ENCODE measurements at places on chromosomes 13 and 19.

DNA sequence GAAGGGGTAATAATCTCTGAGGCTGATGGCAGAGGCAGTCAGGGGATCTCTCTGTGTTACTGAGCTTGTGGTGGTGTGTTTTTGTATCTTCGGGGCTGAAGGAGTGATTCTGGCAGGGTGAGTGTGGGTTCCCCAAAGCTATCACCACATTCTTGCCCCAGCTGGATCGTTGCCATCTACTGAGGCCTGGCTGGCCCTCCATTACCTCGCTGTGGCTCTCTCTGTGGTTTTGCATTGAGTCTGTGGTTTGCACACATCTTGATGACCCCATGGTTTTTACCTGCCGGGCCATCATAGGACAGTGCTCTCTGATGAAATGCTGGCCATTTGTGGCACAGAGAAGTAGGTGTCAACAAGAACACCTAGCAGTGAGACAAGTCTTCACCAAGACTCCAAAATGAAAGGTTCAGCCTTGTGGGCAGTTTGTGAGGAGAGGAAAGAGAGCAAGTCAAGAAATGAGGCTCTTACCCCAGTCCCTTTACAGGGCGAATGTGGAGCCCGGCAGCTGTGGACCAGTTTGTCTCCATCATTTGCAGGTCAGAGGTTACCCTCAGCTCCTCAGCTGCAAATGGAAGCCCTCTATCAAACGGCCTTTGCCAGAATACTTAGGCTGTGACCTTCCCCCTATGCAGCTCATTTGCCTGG lies 69.0 kb upstream of the NPAS1 start:
- no peak for DNase-seq

DNA sequence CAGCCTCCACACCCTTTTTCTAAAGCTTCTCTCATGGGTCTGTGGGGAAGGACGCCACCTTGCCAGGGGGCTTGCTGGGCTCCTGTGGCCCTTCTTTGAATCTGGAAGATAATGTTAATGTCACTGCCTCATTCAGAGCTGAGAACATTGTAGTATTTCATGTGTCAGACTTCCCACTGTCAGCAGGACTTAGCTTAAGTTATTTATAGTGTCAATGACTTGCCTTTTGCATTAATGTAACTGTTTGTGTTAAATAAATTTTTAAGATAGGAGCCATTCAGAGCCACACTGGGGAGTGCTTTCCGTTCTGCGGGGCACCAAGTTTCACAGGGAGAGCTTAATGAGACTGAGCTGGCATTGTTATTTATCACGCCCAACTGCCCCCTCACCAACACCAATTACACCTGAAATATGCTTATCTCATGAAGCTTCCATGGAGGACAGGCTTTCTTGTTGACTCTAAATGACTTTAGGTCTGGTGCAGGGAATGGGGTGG lies 226.9 kb upstream of the UBL3 start:
- DNase-seq: no peak

- no peak for DNase-seq
Observed at GRCh38 chr13:51006067-51006845, 96.7 kb downstream of the RNASEH2B start.

DNA sequence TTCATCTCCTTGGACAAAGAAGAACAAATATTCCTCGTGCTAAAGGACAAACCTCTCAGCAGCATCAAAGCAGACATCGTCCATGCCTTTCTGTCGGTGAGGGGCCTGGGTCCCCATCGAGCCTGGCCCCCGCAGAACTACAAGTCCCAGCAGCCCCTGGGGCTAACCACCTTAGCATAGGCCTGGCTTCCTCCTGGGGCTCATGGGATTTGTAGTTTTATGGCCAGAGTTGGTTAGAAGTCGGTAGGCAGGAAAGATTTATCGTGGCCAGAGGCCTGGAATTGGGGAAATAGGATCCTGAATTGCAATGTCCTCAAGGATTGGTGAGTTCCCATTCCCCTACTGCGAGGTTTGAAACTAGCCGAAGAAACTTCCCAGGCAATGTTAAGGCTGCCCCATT lies 19.6 kb downstream of the TMEM150B start:
- no peak for DNase-seq

DNA sequence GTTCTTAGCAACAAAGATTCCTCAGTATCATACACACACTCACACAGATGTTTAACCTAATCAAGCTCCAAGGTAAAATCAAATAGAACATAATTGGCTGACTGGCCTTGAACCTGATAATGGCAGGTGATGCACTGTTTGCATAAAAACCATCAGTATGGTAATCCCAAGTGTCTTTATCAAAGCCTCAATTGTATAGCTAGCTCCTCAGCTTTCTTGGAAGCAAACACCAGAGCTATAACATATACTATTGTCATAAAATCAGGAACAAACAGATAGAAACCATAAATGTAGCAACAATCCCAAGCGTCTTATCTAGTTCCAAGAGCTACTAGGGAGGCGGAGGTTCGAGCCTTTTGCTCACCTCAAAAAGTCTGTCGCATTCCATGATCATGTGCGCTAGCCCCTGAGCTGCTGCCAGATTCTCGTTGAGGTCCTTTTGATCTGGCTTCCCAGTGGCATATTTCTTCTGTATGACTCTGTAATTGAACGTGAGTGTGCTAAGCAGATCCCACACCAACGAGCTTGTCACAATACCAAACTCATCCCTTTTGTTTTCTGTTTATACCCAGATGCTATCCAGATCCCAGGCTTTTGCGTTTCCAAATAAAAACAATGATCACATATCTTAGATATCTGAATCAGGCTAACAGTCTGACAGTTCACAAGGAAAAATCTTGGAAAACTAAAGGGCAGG lies 95.3 kb downstream of the KL start:
- DNase-seq: no peak

- DNase-seq: no peak
Observed at GRCh38 chr19:42442833-42443232, at the start of gene CXCL17. Gene CXCL17 (minus strand): TSS chr19:42442946. CDS start chr19:42442832, 114 bp downstream.

All from kidney glomerular epithelial cell (primary cell).